ENCODE measurements at places on chromosomes 3 and 15.

- DNase-seq, result peak; percentile 72
These were observed 21.3 kb downstream of the PLA2G4E start for GRCh38 chr15:41999290-42000285.

- no peak for DNase-seq
These were observed 36.0 kb upstream of the EOMES start for GRCh38 chr3:27758083-27758482.

GRCh38 chr3:12695112-12695511 lies 31.2 kb upstream of the RAF1 start:
- no peak for DNase-seq

GRCh38 chr15:25936004-25936403 lies 72.9 kb upstream of the ATP10A start:
- DNase-seq, result no peak

GRCh38 chr15:56034514-56034913 lies 41.1 kb upstream of the NEDD4 start:
- DNase-seq, result no peak

- no peak for DNase-seq
These were observed 49.3 kb downstream of the FAM174B start for GRCh38 chr15:92606126-92606835.

DNA sequence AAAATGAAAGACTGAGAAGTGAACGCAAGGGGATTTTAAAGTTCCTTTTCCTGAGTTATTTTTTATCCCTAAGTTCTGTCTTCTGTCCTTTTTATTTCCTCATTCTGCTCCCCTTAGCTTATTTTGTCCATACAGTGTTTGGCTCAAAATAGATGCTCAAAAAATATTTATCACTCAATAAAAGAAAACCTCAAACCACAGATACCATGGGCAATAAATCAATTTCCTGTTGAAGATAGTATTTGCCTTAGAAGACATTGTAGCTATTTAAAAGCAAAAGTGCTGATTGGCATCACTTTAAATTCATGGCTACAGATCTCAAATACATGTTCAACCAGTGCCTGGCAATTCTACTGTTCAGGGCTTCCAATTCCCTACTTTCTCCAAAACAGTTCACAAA lies 316.5 kb upstream of the ADAMTS9 start:
- DNase-seq, result no peak

DNA sequence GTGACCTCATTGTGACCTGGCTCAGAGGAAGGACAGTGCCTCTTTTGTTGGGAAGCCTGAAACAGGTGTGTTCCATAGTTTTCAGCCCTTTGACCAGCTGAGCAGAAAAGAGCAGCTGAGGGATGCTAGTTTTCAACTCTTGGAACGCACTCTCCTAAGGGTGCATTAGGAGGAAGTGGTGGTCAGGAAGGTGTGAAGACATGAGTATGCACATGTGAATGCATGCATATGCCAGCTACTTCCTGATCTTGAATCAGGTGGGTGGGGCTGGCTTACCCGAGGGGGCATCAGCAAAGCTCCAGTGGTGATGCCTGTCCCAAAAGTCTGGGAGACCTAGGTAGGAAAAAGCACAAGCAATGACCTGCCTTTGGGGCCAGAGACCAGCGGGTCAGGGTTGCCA lies 23.3 kb upstream of the CEMIP start:
- no peak for DNase-seq

GRCh38 chr3:12884186-12884680 lies 42.9 kb upstream of the RPL32 start:
- no peak for DNase-seq

DNA sequence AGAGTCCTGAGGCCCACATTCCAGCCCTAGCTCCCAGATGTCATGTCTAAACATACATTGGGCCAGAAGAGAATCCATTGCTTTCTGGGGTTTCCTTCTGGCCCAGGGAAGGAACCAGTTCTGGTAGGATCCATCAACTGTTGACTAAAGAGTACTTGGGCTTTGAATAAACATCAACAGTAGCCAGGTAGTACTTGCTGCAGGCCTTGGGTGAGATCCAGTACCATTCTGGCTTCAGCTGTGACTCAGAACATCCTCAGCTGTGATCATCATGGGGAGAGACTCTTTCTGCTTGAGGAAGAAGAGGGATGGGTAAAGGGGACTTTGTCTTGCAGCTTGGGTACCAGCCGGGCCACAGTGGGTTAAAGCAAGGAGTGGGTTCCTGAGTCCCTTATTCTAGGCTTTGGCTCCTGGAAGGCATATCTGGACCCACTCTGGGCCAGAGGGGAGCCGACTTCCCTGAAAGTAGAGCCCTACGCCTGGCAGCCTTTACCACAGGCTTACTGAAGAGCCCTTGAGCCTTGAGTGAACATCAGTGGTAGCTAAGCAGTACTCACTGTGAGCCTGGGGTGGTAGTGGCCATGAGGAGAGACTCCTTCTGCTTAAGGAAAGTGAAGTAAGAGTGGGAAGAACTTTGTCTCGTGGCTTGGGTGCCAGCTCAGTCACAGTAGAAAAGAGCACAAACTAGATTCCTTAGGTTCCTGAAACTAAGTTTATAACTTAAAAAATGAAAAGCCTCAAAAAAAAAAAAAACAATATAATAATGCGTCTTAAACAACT lies 128.3 kb downstream of the GOLIM4 start:
- no peak for DNase-seq

- no peak for DNase-seq
These were observed 56.6 kb upstream of the TNIK start for GRCh38 chr3:171516765-171517164.

- no peak for DNase-seq
These were observed 9.1 kb downstream of the FES start for GRCh38 chr15:90893175-90894090.

- DNase-seq, result no peak
These were observed 1165.1 kb downstream of the ROBO2 start for GRCh38 chr3:78204977-78205376.

DNA sequence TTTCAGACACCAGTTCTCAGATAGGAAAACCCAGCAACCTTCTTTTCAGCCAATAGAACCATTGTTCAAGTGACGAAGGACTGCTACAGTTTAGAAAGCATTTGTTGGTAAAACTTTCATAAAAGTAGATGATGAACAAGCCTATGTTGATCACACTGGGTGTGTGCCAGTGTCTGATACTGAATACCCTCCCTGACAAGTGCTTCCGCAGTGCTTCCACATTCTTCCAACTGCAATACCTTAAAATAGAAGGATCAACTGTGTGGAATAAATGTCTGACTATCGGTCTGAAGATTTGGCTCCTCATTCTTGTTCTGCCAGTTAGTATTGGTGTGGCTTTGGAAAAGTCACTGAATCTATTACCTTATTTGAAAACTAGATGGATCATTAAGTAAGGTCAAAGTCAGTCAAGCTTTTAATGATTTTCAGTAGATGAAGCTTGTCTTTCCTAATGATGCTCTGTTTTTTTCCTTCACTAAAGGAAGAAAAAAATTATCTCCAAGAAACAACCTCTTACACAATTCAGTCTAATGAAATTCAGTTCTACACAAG lies 479.4 kb upstream of the CBLB start:
- no peak for DNase-seq

- no peak for DNase-seq
These were observed 21.3 kb downstream of the EFCC1 start for GRCh38 chr3:129022114-129023007.

DNA sequence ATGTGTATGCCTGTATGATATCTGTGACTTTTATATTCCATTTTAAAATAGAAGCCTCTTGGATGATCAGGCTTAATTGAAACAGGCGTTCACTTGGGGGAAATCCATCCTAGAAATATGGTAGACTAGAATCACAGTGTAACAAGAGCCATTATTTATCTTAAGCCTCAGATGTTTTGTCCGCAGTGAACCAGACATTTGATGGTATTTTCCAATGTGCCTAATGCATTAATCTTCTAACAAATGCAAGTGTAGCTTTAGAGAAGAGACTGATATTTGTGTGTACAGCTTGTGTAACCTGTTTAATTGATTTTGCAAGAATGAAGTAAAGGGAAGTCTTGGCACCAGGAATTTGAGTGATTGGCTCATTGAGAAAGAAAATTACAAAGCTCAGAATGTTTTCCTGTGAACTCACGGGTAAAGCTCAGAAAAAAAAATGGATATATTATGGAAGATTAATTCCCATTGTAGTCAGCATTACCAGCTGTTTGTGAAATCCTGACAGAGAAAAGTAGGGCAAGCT lies 155.7 kb downstream of the SV2B start:
- no peak for DNase-seq

GRCh38 chr3:193140381-193140780 lies 100.6 kb upstream of the PLAAT1 start:
- no peak for DNase-seq

DNA sequence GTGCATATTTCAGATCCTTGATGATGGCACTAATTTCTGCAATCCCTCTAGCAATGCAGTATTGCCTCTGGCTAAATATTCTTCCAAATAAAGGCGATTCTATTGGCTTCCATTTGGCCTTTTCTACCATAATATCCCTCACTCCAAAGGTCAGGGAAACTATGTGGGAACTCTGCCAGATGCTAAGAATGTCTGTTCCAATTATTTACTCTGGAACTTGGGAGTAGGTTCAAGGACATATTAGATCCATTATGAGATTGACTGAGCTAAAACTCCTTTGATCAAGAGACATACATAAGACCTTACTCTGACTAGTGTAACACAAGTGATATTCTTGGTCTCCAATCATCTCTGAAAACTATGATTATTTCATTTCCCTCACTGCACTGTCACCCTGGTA lies 674.5 kb upstream of the NECTIN3 start:
- DNase-seq, result no peak

- DNase-seq, result no peak
These were observed 4.4 kb upstream of the TPM1 start for GRCh38 chr15:63037976-63038720.

- DNase-seq, result no peak
These were observed 19.9 kb downstream of the MYO9A start for GRCh38 chr15:72098040-72098439.

Measured in NCI-H526 (cell line).